Left ventricle myocardium superior (tissue), 1 donor: ENCODE measurements at places on chromosomes 6 and 20.
A peak's percentile ranks its signal among the peaks of the same experiment; 100 is the strongest.

DNA sequence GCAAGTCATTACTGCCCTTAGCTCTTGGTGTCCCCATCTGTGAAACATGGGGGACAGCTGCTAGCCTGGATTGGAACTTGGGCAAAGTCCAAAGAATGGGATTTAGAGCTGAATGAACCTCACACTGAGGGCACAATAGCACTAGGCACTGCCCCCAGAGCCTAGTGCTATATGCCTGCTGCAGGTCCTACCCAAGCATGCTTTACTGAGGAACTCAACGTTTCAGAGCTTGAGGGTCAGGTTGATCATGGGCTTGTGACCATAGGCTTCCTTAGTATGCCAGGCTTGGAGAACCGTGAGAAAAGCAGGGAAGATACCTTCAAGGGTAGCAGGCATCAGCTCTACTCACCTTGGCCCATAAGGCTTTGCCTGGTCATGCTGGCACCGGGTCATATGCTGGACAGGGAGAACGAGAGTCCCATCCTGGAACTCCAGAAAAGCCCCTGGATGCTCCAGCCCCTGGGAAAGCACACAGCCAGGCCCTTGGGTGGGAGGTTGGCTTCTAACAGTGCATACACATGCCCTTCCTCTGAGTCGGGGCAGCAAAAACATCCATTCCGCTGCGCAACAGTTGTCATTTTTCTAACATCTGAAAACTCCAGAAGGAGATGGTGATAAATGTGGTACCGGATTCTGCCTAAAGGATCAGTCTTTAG lies 29.7 kb downstream of the EIF2S2 start:
- no peak for DNase-seq

GRCh38 chr6:96878143-96878542 lies 19.5 kb downstream of the NDUFAF4 start:
- no peak for DNase-seq

DNA sequence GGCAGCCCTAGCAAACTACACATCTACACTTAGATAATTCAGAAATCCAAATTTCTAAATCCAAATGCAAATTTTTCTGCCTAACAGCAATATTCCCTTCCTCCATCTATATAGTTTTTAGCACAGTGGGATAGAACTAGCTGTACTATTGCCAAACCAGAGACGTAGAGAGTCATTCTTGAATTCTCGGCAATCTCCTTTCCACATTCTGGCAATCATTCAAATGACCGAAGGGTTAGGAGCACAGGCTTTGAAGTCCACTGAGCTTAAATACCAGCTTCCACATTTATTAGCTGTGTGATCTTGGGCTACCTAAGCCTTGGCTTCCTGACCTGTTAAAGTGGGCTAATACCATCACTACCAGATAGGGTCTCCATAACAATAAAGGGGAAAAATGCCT lies 3.1 kb upstream of the RPS12 start:
- DNase-seq: no peak

- no peak for DNase-seq
Observed at GRCh38 chr20:15176929-15177328, 839.5 kb upstream of the FLRT3 start.

DNA sequence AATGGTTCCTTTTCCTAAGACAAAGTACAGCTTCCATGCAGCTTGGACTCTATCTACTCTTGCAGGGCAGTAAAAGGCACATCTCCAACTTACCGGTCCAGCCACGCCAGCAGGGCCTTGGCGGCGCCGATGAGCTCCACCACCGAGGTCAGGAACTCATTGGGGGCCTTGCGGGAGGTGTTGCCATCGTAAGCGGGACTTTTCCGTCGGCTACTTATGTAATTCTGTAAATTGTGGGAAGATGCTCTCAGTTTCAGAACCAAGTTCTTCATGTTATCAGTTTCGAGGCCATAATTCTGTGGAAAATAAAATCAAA lies 68.5 kb downstream of the CNKSR3 start:
- no peak for DNase-seq

DNA sequence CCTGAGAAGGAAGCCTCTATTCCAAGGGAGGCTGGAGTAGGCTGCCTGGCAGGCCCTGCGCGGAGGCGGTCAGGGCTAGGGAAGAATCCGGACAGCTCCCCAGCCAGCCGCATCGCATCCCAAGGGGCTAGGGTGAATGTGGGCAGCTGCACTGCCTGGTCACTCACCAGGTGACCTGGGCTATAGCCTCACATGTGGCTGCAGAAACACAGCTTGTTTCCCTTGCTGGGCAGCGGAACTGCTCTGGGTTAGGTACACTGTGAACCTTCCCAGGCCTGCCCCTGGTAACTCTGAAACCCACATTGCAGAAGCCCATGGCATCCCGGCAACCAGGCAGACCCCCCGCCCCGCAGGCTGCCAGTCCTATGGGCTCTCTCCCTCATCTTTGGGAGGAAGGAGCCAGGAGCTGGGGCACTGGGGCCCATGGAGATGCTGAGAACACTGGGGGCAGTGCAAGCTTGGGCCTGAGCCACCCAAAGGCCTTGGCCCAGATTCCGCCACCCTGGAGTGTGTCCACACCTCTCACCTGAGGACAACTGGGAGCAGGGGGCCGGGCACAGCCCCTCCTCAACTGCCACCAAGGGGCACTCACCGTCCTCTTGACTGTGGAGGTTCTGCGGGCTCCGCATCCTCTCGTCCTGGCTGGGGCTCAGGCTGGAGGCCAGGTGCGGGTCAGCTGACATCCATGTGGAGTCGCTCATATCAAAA lies 111.0 kb downstream of the NOL4L start:
- DNase-seq: no peak

DNA sequence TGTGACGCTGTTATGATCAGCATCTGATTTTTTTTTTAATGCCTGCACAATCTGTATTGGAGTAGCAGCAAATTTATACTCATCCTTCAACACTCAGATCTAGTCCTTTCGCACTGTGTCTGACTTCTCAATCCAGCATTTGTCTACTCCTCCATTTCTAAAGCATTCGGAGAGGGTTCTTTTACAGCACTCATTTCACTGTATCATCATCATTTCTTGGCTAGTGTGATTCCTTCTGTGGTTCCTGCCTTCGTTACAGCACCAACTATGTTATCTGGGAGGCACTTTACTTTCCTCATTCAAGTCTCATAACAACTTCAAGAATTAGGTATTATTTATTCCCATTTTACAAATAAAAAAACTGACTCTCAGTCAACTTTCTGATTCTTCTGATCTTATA lies 18.0 kb downstream of the NUDT3 start:
- no peak for DNase-seq

DNA sequence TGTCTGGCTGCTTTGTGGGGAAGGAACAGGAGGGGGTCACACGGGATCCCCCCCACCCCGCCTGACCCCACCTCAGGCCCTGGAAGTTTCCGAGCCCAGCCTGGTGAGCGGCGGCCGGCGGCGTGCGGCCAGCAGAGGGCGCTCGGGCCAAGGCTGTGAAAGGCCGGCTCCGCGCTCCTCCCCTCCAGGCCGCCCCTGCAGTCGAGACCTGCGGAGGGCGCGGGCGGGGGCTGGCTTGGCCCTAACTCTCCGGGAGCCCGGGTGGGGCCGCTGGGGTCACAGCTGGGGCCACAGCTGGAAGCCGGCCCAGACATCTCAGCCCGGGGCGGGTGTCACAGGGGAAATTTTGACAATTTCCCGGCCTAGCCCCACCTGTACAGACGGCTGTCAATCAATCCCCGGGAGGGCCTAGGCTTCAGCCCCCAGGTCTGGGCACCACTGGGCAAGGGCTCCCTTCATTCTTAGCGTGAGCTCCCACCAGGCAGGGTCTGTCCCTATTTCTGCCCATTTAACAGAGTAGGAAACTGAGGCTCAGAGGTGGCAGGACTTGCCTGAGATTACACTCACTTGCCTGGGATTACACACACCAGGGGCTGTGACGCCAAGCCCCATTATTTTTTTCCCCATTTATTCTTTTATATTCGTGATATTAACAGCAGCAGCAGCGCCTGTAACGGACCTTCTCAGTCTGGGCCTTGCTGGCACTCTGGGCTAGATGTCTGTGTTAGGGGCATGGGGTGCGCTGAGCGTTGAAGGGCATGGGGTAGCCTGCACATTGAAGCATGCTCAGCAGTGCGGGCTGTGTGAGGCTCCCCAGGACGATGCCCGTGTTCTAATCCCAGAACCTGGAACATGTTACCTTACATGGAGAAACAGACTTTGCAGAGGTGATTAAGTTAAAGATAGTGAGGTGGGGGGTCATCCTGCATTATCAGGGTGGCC lies 23.0 kb downstream of the ZBP1 start:
- DNase-seq: peak; percentile 89

GRCh38 chr6:10518557-10519407 lies 2.4 kb upstream of the GCNT2 start:
- no peak for DNase-seq

GRCh38 chr6:166691199-166691598 lies 64.1 kb upstream of the RPS6KA2 start:
- DNase-seq: peak; percentile 74

DNA sequence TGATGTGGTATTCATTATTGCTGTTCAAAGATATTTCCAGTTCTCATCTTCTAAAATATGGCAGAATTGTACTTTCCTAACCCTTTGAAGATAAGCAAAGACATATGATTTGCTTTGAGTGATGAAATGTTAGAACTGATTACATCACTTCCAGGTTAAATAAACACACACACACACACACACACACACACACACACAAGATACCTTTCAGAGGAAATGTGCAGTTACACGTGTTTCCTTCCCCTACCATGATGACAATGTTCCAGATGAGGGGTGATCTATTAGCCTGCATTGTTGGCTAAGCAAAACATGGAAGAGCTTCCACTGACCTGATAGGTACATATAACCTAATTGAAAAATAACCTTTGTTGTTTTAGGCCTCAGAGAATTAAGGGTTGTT lies 11.7 kb upstream of the FRK start:
- DNase-seq: no peak

- no peak for DNase-seq
Observed at GRCh38 chr6:29294499-29294914, 7.0 kb upstream of the OR14J1 start.

- DNase-seq: no peak
Observed at GRCh38 chr6:62150048-62150663, 135.9 kb downstream of the KHDRBS2 start.

GRCh38 chr6:107266563-107266962 lies 151.2 kb upstream of the BEND3 start:
- DNase-seq: no peak

DNA sequence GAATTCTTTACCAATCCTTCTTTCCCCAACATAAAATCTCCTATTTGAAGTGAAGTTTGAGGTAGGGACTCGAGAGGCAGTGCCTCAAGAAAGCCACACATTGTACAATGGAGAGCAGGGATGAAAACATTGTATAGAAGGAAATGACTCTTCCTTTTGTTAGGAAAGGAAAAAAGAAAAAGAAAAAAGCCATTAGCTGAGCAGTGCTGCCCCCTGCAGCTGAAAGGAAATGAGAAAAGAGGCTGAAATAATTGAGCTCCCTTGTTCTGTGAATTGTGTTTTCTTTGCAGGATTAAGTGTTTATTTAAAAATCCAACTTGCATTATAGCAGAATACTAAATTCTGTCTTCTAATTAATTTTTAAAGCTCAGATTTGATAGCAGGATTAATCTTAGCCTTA lies 162.9 kb upstream of the SASH1 start:
- no peak for DNase-seq

GRCh38 chr6:168684906-168685305 lies 243.9 kb downstream of the SMOC2 start:
- DNase-seq: no peak

GRCh38 chr20:58889798-58890517 lies 37.4 kb downstream of the GNAS start:
- DNase-seq: peak; percentile 40

GRCh38 chr6:91812596-91813274 lies 1225.9 kb upstream of the MAP3K7 start:
- DNase-seq: no peak

DNA sequence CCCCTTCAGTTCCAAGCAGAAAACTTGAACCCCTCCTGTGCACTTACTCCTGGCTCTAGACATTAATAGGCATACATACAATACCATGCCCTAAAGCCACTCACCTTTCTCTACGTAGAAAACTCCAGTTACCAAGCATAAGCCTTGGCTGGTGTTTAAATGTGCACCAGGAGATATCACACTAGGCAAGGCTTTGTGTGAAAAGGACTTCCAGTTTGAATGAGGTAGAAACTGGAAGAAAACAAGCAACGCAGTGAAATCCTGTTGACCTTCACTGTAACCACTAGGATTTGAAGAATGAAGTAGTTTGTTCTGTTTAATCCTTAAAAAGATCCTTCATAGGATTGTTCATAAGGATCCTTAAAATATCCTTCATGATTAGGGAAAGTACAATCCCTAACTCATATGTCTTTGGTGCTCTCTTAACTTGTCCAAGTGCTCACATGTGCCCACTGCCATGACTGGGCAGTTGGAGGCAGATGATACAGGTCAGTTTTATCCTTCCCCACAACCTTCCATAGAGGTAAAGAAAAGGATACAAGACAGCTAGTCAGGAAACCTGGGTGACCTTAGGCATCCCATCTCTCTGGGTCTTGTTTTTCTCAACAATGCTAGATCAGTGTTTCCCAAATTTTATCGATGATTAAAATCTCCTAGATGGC lies 9.2 kb upstream of the SCGN start:
- DNase-seq: no peak

DNA sequence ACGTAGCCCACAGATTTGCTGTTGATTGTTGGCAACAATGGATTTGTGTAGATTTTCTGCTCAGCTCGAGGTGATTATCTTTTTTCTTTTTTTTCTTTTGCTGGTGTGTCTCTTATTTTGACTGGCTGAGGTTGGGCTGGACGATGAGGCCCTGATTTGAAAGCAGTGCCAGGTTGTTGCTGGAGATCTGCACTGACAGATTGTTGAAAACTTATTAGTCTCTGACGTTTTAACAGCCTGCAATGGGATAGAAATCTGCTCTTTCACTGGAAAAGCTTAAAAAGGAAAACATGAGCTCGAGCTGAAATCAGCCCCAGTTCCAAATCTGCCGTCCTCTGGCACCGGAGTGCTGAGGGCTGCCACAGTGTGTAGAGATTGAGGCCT lies 87.7 kb downstream of the PDE7B start:
- DNase-seq: peak; percentile 37

GRCh38 chr20:31517373-31517772 lies 3.1 kb downstream of the HM13 start:
- no peak for DNase-seq

DNA sequence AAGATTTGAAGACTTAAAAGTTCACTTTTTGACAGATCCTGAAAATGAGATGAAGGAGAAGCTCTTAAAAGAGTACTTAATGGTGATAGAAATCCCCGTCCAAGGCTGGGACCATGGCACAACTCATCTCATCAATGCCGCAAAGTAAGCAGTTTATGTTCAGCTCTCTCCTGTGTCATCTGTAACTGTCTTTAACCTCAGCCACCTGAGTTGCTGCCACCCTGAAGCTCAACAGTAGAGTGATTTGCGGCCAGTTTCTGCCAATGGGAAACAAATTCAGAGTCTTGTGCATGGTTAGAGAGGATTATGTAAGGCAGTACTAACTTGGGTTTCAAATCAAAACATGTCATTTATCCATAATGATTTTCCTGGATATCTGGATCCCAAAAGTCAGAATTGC lies 10.1 kb downstream of the TNFAIP3 start:
- DNase-seq: no peak

- no peak for DNase-seq
Observed at GRCh38 chr6:149078211-149078782, 239.2 kb upstream of the TAB2 start.
